T-helper 17 cell (primary cell): ENCODE measurements at places on chromosomes 3 and 15. TPM values are rescaled to one million over a fixed set of nuclear protein-coding genes. Genes with fewer than 3 reads are reported as not detected.

POPDC2 gene
- total RNA-seq, result 4.3 TPM

ISLR2 gene
- total RNA-seq, result not detected

BFSP2 gene
- 1.2 TPM for total RNA-seq

CCR1 gene
- total RNA-seq, result 0.47 TPM

GPR27 gene
- 1.0 TPM for total RNA-seq

GP5 gene
- 4.0 TPM for total RNA-seq

EFCC1 gene
- total RNA-seq, result not detected

TRPM1 gene
- total RNA-seq, result not detected

GRCh38 chr3:136135039-136135802 is 60.9 kb downstream of the MSL2 start:
- no peak for DNase-seq

DNA sequence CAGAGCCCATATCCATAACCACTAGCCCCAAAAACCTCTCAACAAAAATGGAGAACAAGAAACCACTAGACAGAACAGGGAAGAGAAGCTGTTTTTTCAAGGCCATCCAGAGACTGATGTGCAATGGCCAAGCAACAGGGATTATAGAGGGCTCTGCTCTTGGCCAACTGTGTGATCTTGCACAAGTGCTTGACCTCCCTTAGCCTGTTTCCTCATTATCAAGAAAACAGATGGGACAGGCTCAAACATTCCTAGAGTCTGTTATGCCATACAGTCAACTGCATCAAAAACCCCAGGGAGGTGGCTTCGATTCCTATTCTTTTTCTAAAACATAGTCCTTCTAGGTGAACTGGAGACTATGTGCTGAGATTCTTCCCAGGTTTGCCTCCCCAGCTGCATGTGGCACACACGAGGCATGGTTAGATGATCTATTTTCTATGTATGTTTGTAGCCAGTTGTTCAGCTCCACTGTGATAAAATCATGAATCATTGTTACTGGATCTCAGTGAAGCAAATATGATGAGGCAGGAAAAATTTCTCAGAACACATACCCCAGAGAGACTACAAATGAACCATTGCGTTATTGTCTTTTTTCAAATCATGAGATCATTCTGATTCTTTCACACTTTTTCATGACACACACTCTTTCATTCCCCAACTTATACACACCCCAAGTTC is 132.9 kb upstream of the TGFBR2 start:
- DNase-seq, result no peak

DNA sequence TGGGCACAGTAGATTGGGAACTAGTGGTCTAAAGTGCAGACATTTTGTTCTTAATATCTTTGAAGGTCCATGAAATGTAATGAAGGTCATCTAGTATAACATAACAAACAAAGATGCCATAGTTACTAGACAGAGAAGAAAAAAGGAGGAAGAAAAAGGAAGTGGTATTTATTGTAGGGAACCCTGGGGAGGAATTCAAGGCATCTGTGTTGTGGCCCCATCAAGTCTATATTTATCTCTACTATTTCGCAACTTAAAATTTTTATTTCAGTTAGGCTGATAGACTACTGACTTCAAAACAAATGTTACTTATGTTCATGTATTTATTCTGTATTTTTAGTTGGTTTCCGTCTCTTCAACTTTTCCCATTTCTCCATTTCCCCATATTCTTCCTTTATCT is 48.9 kb upstream of the ZDHHC23 start:
- no peak for DNase-seq

DNA sequence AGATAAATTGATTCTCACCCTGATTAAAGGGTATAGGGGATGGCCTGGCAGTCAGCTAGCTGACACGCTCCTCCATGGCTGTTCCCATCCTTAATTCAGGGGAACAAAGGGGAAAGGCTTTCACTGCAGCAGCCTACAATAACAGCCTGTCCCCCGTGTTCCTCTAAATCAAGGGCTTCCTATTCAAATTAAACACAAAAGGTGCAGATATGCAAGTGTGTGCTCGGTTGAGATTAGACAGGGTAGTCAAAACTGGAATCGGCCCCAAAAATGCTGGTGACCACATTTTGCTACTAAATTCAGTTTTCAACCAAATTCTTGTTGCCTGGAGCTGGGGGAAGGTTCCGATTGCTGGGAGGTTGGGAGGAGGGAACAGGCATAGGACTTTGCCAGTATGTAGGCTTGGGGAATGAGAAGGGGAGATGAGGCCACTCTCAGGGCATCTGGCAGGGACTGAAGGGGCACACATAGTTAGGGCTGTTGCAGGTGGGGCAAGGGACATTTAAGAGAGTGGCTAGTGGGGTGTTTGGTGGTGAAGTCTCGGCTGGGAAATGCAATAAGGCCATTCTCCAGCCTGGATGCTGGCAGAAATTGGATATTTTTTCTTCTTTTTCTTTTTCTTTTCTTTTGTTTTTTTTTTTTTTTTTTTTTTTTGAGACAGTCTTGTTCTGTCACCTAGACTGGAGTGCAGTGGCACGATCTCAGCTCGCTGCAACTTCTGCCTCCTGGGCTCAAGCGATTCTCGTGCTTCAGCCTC is 32.9 kb upstream of the CTSH start:
- no peak for DNase-seq

GRCh38 chr3:56955492-56956111 is 104.9 kb upstream of the SPATA12 start:
- DNase-seq, result no peak

- no peak for DNase-seq
Observed at GRCh38 chr3:159158213-159158612, 356.4 kb downstream of the MFSD1 start.

GRCh38 chr15:57156210-57156884 is 220.0 kb upstream of the CGNL1 start:
- no peak for DNase-seq

DNA sequence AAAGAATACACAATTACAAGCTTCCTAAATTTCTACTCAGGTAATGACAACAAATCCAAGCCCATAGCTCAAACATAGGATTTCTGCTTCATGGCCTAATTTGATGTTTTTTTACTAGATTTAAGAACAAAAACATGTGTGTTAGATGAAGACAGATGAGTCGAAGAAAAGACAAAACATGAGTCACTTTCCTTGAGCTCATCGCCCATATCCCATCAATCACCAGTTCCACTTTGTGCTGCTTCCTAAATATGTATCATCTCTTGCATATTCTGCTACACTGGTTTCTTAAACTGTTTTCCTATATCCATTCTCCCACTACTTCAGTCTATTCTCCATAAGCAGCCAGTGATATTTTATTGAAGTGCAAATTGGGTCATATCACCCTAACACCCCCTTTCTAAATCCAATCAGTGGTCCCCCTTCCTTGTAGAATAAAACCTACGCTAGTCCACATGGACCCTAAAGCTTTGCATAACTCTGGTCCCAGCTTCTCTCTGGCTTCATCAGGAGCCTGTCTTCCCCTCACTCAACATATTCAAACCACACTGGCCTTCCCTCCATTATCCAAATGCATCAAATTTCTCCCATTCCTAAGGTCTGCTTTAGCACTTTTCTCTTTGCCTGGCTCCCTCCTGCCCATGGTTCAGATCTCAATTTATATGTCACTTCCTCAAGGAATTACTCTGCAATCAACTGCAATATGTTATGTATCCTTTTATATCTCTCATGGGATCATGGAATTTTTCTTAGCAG is 1033.9 kb downstream of the FHIT start:
- DNase-seq, result no peak

- DNase-seq, result no peak
Observed at GRCh38 chr3:123444023-123444422, 4.9 kb downstream of the ADCY5 start.

DNA sequence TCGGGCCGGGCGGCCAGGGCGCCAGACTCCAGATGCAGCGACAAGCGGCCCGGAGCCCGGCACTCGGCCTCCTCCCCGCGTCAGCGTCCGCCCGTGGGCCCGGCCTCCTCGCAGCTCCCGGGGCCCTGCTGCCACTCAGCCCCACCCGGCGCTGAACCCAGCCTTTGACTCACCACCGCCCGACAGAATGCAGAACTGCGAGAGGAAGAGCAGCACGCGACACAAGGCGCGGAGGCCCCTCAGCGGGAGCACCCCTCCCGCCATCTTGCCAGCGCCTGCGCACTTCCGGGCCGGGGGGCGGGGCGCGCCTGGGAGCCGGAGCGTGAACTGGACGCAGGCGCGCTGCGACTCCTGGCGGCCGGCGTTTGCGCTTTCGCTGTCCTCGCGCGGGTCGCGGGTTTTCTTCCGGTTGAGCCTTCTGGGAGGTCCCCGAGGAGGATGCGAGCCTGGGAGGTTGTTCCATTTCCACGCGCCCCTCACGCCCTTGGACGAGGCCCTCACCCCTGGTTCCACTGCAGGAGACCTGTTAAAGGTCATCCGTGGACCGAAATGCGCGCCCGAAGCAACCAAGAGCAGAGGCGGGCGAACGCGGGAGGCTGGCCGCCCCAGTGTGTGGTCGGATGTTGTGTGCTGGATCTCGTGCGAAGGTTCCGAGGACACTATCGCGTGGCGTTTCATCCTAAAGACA is at the start of gene TM2D3:
Gene TM2D3, minus strand, starts transcription at position 284 of the 688 bp plus-strand sequence. Its CDS starts 20 bp downstream, at position 264.
- DNase-seq, result peak; percentile 95

DNA sequence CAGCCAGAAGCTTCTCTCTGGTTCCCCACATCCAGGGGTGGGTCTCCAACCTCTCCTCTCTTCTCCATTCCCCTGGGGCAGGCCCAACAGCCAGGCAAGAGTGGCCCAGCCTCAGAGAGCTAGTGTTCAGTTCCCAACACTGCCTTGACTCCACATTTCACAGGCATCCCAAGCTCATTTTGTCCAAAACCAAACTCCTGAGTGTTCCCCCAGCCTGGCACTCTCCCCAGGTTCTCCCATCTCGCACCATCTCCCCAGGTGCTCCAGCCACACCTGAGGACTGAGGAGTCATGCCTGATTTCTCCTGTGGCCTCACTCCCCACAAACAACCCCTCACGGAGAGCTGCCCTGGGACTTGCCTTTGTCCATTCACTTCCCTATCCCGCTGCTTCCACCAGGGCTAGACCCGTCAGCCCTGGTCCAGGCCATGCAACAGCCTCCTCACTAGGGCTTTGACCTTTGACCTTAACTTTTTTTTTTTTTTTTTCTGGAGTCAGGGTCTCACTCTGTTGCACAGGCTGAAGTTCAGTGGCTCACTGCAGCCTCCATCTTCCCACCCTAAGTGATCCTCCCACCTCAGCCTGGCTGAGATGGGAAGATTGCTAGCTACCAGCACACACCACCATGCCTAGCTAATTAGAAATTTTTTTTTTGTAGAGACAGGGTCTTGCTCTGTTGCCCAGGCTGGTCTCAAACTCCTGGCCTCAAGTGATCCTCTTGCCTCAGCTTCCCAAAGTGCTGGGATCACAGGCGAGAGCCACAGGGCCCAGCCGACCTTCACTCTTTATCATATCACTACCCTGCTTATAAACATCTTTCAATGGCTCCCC is 3.9 kb upstream of the CSK start:
- no peak for DNase-seq

GRCh38 chr3:184636741-184637316 is 75.0 kb downstream of the MAGEF1 start:
- no peak for DNase-seq

DNA sequence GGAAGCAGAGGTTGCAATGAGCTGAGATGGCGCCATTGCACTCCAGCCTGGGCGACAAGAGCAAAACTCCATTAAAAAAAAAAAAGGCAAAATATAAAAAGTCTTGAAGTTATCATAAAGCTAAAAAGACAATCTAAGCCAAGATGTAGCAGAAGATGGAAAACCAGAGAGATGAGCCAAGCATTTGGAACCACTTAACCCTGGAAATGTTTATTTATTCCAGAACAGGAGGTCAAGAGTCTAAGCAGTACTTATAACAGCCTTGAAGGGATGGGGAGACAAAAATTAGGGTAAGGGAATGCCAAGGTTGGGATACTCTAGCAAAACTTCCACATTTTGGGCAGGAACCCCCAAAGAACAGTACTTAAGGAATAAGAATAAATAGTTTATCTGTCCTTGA is 30.1 kb downstream of the FAIM start:
- DNase-seq, result no peak

DNA sequence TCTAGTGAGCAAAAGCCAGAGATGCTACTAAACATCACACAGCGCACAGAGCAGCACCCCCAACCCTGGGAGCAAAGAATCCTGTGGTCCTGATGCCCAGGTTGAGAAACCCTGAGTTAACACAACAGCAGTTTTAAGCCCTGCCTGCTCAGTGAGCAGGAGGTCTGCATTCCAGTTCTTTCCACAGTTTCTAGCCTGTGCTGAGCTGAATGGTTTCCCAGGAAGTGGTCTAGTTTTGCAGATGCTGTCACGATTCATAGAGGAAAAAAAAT is 171.1 kb upstream of the PROK2 start:
- DNase-seq, result no peak

- DNase-seq, result no peak
Observed at GRCh38 chr3:126159476-126159875, 20.9 kb downstream of the ALDH1L1 start.

DNA sequence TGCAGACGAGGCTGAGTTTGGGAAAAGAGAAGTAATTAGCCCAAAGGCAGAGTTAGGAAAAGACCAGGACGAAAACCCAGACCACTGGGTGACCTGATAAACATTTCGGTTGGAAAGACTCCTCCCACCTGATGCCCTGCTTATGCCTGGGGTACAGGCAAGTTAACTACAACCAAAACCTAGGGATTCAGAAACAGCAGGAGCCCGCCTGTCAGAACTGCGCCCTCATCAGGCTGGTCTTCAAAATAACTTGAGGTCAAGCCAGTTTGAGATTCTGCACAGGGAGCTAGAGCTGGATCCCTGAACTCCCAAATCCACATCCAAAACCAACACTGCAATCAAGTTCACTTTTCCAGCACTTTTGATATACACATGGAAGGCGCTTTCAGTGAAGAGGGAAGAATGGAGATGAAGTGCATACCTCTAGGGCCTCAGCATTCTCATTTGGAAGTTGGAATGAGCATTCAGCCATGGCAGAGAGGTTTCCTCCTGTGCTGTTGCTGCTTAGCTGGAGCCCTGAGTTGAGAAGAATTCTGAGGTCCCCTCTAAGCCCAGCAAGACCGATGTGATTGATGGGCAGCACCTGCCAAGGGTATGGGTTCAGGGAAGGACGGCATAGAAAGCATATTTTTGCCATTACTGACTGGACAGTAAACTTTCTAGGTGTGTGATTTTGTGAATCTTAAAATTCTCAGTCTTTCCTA is 11.6 kb downstream of the TSEN2 start:
- no peak for DNase-seq

DNA sequence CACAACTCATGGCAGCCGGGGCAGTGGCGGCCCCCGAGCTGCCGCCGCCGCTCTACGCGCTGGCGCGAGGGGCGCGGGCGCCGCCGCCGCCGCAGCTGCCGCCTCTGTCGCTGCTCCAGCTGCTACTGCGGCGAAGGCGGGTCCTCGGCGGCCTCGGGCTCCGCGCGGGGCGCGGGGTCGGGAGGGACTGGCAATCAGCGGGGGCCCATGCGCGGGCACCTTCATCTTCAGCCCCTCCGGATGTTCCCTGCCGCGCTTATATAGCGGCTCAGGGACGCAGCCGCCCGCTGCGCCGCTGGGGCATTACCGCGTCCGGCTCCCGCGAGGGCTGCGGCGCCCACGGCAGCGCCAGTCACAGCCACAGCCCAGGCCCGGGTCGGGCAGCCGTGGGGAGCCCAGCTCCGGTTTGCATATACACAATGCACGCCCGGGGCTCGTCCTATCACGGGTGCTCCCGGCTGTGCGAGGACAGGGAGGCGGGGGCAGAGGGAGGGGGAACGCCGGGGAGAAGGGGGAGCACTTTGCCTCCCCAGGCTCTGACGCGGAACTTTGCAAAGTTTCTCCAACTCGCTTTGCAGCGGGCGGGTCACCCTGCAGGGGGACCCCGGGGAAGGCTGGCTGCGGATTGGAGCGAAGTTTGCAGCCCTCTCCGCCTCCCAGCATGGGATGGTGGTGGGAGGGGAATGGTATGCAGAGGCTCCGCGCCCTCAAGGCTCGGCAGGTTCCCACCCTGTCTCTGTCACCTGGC is at the start of gene VGLL3:
Gene VGLL3, minus strand, starts transcription at position 416 of the 748 bp plus-strand sequence. Its CDS starts 406 bp downstream, at position 10.
- no peak for DNase-seq

- DNase-seq, result no peak
Observed at GRCh38 chr3:29022976-29023375, 257.9 kb upstream of the RBMS3 start.
